Stimulated activated memory B cell treated with anti-CD40 and anti-IgM and Interleukin-4, amounts not matched to agents 10 μg/mL and 1 μg/mL and 100 μg/mL, for 72 hours (primary cell): ENCODE measurements at places on chromosomes 5 and 9.
A peak's percentile ranks its signal among the peaks of the same experiment; 100 is the strongest.

- ATAC-seq = no peak
These were observed 22.4 kb upstream of the THG1L start for GRCh38 chr5:157708866-157709265.

DNA sequence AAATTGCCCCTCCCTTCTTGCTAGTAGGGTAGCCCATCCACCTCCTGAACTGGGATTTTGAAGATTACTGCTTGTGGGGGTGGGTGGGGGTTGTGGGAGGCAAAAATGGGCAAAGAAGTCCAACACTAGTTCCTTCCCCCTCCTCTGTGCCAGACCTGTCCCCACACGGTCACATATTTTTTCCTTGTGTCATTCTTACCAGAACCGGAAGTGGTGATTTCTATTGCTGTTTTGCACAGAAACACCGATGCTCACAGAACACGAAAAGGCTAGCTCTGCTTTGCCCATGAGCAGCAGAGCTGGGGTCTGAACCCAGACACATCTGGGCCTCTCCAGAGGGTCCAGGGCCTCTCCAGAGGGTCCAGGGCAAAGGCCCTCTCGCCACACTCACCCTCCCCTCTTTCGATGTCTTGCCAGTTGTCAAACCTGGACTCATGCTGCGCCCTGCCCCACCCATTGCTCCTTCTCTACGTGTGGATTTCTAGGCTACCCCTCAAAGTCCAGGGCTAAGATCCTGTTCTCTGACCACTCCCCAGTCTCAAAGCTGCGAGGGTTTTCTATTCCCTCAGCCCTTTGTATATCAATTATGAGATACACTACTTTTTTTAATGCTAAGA is 264.4 kb upstream of the MSX2 start:
- no peak for ATAC-seq

GRCh38 chr5:170312301-170312595 is 14.7 kb upstream of the LCP2 start:
- no peak for ATAC-seq

DNA sequence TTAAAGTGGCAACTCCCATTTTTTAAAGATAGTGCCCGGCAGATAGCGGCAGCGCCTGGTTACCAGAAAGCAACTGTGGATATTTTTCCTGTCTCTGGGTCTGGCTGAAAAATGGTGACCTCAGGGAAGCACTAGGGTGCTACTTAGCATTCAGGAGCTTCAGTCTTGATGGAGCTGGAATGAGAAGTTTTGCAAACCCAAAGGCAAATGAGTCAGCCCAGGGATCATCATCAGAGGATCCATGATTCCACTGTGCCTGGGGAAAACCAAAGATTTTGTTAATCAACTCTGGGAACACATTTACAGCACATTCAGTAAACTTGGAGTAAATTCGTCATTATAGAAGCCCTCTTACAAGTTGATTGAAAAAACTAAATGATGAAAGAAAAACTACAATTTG is 26.7 kb downstream of the F2R start:
- no peak for ATAC-seq

DNA sequence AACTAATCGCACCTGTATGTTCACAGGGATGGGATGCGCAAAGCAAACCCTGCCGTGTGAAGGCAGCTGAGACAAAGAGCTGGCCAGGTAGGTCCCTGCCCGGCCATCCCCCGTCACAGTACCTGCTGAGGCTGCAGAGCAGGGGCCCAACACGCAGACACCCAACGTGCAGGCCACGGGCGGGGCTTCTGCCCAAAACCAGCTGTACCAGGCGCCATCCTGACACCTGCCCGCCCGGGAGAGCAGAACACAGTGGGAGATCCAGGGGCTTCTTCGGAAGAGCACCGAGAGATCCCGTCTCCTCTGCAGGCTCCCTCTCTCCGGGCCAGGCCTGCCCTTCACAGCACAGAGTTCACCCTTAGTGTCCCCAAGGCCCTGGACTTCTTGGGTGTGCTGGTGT is 28.4 kb downstream of the ABO start:
- no peak for ATAC-seq

- ATAC-seq = peak; percentile 22
These were observed 2.4 kb upstream of the PHYKPL start for GRCh38 chr5:178234750-178235587.

GRCh38 chr5:54109626-54110330 is 200.6 kb downstream of the ARL15 start:
- no peak for ATAC-seq

GRCh38 chr9:98021306-98022040 is 35.1 kb upstream of the NANS start:
- ATAC-seq = no peak

- ATAC-seq = no peak
These were observed 453.2 kb downstream of the CDH18 start for GRCh38 chr5:19534751-19535150.

- no peak for ATAC-seq
These were observed 200.6 kb upstream of the ZNF618 start for GRCh38 chr9:113675475-113675941.

DNA sequence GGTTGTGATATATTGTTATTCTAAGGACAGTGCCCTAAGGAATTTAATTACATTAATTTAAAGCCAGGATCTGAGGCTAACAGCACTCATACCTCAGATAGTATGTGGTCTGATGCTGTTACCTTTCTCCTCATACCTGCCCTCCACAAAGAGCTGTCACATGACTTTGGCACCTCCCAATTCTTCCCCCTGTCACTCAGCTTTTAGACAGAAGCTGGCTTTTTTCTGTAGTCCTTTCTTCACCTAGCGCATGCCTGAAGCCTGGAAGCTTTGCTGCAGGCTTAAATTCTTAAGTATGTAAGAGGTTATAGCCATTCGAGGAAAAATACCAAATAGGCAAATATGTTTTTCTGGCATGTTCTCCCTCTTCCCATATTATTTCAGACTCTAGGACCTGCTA is 61.0 kb upstream of the ADAMTS19 start:
- no peak for ATAC-seq

DNA sequence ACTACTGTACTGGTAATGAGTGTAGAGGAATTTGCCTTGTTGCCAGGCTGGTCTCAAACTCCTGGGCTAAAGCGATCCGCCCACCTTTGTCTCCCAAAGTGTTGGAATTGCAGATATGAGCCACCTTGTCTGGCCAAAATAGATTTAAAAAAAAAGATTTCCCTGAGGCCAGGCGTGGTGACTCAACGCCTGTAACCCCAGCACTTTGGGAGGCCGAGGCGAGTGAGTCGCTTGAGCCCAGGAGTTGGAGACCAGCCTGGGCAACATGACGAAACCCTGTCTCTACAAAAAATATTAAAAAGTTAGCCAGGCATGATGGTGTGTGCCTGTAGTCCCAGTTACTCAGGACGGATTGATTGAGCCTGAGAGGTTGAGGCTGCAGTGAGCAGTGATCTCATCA is 62.5 kb downstream of the IPO11 start:
- ATAC-seq = no peak
